ENCODE measurements at places on chromosomes 16 and 17.

DNA sequence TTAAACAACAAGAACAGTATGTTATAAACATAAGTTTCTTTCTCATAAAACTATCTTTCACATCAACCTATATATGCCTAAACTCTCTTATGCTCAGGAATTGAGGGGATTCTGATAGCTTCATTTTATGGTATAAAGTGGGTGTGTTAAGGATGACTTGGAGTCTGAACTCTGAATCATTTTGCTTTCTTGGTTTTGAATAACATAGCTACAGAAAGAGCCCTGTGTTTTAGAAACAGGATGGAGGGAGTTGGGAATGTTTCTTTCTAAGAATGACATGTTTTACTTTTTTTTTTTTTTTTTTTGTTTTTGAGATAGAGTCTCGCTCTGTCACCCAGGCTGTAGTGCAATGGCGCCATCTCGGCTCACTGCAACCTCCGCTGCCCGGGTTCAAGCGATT lies 50.1 kb downstream of the RHOT1 start:
- DNase-seq = no peak

DNA sequence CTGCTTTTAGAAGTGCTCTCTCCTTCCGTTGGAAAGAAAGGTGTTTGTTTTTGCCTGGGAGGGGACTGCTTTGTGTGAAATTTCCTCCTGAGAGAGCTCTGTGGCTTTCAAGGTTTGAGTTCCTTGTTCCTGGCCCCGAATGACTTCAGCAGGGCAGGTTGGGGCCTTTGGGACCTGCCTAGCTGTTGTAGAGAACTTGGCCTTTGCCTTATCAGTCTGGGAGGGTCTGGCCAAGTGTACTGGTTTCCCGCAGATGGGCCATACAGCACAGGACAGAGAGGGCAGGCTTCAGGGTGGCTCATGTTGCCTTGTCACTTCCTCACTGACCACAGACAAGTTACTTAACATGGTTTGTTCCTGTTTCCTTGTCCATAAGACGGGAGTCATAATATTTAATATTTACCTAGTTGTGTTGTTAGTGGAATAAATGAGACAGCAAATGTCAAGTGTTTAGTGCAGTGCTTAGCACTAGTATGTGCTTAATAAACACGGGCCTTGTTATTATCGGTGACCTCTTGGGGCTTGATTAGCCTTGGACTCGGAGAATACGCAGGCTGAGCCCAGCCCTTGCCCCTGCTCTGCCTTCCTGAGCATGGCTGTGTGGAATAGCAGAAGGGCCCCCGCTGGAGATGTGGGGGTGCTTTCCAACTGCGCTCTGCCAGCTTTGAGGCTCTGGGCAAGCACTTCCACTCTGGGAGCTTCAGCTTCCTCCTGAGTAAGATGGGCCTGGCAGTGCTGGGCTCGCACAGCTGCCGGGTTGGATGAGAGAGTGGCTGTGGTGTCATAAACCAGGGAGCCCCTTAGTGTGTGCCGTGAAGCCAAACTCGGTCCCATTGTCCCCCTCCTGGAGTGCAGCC lies 6.6 kb downstream of the PRSS8 start:
- peak; percentile 78 for DNase-seq

DNA sequence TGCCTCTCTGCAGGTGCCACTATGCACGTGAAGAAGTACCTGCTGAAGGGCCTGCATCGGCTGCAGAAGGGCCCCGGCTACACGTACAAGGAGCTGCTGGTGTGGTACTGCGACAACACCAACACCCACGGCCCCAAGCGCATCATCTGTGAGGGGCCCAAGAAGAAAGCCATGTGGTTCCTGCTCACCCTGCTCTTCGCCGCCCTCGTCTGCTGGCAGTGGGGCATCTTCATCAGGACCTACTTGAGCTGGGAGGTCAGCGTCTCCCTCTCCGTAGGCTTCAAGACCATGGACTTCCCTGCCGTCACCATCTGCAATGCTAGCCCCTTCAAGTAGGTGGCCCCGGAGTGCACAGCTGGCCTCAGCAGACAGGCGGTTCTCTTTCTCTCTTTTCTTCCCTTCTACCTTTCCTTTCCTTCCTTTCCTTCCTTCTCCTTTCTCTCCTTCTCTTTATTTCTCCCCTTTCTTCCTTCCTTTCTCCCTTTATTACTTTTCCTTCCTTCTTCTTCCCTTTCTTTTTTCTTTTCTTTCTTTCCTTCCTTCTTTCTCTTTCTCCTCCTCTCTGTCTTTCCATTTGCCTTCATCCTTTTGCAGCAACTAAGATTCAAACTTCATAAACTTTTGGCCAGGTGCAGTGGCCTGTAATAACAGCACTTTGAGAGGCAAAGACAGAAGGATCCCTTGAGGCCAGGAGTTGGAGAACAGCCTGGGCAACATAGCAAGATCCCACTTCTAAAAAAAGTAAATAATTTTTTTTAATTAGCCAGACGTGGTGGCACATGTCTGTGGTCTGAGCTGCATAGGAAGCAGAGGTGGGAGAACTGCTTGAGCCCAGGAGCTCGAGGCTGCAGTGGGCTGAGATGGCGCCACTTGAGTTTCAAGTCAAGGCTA lies 46.7 kb downstream of the SCNN1B start:
- no peak for DNase-seq

DNA sequence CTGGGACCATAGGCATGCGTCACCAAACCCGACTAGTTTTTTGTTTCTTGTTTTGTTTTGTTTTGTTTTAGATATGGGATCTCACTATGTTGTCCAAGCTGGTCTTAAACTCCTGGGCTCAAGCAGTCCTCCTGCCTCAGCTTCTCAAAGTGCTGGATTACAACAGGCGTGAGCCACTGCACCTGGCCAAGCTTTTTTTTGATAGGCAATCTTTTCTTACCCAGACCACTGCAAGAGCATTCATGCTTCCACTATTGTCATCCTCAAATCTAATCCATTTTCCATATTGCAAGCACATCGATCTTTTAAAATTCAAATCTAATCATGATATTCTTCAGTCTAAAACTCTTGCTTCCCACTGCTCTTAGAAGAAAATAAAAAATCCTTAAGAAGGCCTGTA lies 10.3 kb upstream of the NACA2 start:
- DNase-seq = no peak

- no peak for DNase-seq
Measured at GRCh38 chr16:24189941-24190340, 66.2 kb upstream of the CACNG3 start.

GRCh38 chr17:36722121-36722902 lies 120.9 kb downstream of the MRM1 start:
- no peak for DNase-seq

DNA sequence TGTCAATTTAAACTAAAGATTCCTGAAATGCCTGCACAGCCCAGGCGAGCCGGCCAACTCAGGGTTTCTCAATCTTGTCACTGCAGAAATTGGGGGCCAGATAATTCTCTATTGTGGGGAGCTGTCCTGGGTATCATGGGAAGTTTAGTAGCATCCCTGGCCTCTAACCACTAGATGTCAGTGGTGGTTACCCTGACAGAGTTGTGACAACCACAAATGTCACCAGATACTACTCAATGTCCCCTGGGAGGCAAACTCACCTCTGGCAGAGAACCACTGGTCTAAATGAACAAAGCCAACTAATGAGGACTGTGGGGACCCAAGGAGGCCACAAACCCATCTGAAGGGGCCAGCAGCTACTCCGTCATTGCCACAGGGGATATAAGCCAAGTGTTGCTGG lies 90.9 kb downstream of the MYH11 start:
- peak; percentile 25 for DNase-seq

- DNase-seq = no peak
Measured at GRCh38 chr16:49183911-49184310, 97.7 kb downstream of the CBLN1 start.

DNA sequence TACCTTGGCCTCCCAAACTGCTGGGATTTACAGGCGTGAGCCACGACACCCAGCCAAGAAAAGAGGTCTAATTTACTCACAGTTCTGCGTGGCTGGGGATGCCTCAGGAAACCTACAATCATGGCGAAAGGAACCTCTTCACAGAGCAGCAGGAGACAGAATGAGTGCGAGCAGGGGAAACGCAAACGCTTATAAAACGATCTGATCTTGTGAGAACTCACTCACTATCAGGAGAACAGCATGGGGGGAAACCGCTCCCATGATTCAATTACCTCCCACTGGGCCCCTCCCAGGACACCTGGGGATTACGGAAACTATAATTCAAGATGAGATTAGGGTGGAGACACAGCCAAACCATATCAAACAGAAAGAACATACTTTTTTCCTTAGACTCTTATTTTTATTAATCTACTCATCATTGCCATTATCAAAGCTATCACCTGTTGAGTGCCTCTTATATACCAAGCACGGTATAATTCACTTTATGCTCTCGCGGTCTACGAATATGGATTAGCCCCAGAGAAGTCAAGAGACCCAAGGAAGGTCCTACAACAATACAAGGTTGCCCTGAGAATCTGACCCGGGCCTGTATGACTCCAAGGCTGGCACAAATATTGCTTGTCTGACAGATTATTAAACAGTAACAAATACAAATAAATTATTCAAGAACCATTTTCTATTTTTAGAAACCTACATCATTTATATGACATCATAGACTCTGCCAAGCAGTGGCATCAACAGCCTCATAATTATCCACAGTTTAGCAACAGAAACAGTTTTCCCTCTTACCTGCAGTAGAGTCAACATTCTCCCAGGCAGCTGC lies 2.4 kb downstream of the POLR3K start:
- no peak for DNase-seq

GRCh38 chr16:65306722-65307121 lies 184.9 kb upstream of the CDH11 start:
- no peak for DNase-seq

- DNase-seq = no peak
Measured at GRCh38 chr17:79144133-79144532, 69.5 kb downstream of the ENGASE start.

DNA sequence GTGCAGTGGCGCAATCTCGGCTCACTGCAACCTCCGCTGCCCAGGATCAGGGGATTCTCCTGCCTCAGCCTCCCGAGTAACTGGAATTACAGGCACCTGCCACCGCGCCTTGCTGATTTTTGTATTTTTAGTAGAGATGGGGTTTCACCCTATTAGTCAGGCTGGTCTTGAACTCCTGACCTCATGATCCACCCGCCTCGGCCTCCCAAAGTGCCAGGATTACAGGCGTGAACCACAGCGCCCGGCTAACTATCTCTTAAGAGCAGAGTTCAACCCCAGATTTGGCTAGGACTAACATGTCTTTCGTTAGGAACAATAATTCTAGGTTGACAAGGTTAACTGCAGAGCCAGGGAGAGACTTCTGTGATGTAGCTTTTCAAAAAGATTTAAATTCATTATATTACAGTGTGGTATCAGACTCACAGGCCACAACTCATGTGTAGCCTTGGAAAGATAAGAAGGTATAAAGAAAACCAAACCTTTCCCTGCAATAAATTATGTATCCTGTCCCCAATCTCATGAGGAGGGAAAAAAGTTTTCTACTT lies 4.3 kb downstream of the CHTF8 start:
- DNase-seq = no peak
